ENCODE measurements at places on chromosomes 7 and 10.
A peak's percentile ranks its signal among the peaks of the same experiment; 100 is the strongest.

DNA sequence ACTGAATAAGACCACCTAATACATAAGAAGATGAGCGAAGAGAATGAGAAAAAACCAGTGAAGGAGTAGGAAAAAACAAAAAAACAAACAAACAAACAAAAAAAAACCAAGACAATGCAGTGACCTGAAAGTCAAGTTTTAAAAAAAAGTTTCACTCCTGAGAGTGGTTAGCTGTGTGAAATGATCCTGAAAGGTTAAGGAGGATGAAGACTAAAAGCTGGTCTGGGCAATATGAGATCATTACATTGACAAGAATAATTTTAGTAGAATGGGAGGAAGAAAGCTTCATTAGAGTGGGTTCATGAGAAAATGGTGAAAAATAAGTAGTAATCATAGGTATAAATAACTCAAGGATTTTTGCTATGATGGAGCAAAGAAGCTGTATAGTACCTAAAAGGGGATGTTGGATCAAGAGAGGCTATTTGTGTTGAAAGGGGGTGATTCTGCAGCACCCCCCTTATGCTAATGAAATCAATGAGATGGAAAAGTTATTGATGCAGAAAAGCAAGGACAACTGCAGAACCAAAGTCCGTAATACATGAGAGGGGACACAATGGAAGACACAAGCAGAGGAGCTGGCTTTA lies 80.2 kb downstream of the KMT2C start:
- DNase-seq = no peak

DNA sequence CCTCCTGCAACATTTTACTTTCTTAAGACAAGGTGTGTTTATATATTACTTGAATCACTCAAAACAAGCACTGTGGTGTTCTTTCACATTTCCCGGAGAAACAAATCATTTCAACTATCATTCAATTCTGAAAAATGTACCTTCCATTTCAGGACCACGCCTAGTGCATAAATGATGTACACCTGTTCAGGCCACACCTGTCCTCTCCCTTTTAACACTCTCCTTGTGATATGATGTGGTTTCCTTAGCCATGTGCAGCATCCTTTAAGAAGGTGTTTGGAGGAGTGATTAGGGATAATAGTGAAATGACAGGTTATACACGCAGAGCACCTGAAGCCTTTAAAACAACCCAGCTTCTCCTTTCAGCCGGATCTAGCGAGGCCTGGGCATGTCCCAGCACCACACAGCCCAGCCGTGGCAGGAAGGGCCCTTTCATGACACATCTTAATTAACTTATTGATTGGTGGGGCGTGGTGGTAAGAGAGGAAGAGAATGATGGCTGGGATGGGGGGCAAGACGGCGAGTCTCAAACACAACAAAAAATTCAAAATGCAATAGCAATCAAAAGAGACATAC lies 26.9 kb downstream of the ABLIM1 start:
- DNase-seq = no peak

GRCh38 chr7:6516387-6516983 lies 34.8 kb downstream of the GRID2IP start:
- peak; percentile 57 for DNase-seq

DNA sequence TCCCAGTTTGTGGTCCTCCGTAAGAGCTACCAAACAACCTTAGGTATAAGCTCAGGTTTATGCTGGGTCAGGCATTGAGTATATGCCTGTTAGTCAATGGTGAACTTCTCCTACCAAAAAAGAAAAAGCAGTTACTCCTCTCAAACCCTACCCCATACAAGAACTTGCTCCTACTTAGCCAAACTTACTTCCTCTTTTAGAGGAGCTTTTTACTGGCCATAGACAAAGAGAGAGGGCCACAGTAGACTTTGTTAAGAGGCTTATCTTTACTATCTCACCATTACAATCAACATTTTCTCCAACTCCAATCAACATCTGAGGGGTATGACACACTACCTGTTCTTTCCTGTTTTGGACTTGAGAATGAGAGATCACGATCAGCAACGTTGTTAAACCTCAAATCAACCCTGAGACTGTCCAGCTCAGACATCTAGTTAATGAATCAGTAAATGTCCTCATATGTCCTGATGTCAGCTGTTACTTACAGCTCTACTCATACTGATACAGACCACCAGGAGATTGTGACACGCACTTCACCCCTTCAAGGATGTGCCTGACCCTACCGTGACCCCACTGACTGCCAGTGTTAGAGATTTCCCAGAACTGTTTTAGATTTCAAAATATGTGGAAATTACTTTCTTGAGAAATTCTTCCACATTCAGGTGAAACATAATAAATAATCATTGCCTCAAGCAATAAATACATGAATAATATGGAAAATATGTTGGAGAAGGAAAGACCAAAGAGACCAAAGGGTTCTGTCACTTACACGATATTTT lies 18.4 kb upstream of the CCDC71L start:
- DNase-seq = peak; percentile 56

All from astrocyte (in vitro differentiated cells and primary cell).